ENCODE measurements at places on chromosomes 12 and 14. TPM values are rescaled to one million over a fixed set of nuclear protein-coding genes. Genes with fewer than 3 reads are reported as not detected.

The SINHCAF gene
- total RNA-seq: 68.8 TPM

The CDKN1B gene
- total RNA-seq: 25.9 TPM

- no peak for DNase-seq
Measured at GRCh38 chr14:53113989-53114388, 39.1 kb downstream of the DDHD1 start.

- DNase-seq: no peak
Measured at GRCh38 chr14:69059658-69060623, 80.8 kb upstream of the ACTN1 start.

DNA sequence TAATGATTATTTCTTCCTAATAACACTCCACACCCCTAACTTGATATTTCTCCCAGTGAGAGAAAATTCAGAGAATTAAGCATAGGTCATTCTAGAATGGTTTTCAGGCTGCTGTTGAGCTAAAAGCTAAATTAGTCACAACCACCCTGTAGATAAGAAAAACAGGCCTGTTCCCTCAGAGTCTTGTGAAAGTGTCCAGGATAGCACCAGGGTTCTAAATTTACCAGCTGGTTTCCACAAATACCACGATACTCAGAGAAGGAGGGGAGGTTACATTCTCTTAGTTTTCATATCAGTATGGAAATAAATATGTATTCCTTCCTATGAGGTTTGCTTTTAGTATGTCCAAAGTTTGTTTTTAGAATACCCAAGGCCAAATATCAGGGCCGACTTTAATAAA lies 66.0 kb upstream of the YARS2 start:
- no peak for DNase-seq

DNA sequence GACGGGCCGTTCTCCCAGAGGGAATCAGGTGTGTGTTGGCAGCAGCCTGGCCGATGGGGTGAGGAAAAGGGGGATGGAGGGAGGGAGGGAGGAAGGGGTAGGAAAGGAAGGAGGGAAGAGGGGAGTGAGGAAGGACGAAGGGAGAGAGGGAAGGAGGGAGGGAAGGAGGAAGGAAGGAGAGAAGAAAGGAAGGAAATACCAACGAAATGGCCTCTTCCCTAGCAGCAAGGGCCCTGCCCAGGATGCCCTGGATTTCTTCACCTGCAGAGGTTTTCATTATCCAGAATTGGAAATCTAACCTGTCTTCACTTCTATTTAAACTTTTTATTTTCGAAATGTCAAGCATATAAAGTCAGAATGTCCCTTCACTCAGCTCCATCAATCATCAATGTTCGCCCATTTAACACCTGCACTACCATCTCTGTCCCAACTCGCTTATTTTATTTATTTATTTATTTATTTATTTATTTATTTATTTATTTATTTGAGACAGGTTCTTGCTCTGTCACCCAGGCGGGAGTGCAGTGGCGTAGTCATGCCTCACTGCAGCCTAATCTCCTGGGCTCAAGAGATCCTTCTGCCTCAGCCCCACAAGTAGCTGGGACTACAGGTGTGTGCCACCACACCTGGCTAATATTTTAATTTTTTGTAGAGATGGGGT lies 70.7 kb downstream of the ACACB start:
- no peak for DNase-seq

DNA sequence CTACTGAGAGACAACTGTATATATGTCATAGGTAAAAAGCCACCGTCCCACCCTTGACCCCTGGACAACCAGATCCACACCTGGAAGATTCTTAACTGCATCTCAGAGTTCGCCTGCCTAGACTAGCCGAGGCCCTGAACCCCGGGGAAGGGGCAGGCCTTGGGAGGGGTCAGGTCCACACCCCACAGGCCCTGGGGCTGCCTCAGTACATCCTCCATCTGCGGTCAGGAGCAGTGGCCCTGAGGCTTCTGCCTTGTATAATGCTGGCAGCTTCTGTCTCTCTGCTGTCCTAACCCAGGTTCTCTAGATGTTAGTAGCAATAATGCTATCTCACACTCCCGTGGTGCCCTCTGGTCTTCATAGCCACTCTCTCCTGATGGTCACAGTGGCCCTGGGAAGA lies 36.8 kb downstream of the JDP2 start:
- DNase-seq: no peak

- no peak for DNase-seq
Measured at GRCh38 chr12:76863005-76863670, 15.7 kb downstream of the CSRP2 start.

- DNase-seq: no peak
Measured at GRCh38 chr12:47218191-47218654, 138.5 kb upstream of the AMIGO2 start.

GRCh38 chr12:132602572-132603239 lies 7.7 kb downstream of the LRCOL1 start:
- no peak for DNase-seq

GRCh38 chr12:97503073-97503855 lies 40.7 kb downstream of the RMST start:
- no peak for DNase-seq

All from Panc1 (cell line).